ENCODE measurements at places on chromosomes 11 and 22.

- no peak for DNase-seq
These were observed 514.1 kb downstream of the CNTN5 start for GRCh38 chr11:99534812-99535211.

GRCh38 chr11:64712430-64713015 is 10.5 kb downstream of the NRXN2 start:
- no peak for DNase-seq

GRCh38 chr11:1368216-1368615 is 21.5 kb upstream of the BRSK2 start:
- DNase-seq, result no peak

DNA sequence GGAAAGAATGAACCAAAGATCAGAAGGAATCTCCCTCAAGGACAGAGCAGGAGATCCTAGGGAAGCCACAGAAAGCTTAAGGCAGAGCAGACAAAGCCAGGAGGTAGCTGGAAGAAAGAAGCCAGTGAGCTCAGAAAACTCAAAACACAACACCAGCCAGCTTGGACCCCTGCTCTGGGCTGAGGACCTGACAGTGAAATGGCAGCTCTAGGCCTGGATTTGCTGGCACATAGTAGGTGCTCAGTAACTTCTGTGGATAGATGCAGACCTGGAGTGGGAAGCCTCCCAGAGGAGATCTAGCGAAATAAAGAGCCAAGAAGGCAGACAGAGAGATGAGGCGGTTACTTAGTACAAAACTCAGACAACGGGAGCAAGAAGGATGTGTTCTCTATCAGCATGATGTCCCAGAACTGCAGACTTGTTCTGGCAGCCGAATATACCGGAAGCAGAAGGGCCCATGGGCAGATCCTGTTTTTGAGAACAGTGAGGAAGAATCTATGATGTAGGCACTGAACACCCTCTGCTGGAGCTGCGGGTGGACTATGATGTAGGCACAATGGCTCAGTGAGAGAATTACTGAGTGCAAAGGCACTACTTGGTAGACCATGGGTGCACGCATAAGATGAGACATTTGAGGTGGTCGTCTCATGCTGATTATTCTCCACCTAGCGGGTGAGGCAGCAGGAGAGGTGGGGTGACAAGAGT is 4.8 kb downstream of the ROBO4 start:
- no peak for DNase-seq

- no peak for DNase-seq
These were observed 14.4 kb upstream of the SERPINH1 start for GRCh38 chr11:75547617-75548058.

DNA sequence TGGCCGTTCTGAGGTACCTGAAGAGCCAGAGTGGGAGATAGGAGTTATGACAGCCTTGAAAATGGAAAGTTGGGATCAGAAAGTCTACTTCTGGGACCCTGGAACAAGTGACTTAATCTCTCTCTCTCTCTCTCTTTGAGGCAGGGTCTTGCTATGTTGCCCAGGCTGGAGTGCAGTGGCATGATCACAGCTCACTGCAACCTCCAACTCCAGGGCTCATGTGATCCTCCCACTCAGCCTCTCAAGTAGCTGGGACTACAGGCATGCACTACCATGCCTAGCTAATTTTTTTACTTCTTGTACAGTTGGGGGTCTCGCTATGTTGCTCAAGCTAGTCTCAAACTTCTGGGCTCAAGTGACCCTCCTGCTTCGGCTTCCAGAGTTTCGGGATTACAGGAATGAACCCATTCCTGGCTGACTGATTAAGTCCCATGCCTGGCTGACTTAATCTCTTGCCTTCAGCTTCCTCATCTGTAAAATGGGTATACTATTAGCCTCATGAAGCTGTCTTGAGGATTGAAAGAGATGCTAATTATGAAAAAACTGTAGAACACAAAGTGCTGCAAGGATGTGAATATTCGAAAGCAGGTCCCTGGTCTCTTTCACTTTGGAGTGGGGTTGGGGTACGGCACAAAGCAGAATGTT is 87.7 kb downstream of the UBASH3B start:
- DNase-seq, result no peak

- DNase-seq, result no peak
These were observed 13.6 kb upstream of the OR56B1 start for GRCh38 chr11:5722622-5723021.

DNA sequence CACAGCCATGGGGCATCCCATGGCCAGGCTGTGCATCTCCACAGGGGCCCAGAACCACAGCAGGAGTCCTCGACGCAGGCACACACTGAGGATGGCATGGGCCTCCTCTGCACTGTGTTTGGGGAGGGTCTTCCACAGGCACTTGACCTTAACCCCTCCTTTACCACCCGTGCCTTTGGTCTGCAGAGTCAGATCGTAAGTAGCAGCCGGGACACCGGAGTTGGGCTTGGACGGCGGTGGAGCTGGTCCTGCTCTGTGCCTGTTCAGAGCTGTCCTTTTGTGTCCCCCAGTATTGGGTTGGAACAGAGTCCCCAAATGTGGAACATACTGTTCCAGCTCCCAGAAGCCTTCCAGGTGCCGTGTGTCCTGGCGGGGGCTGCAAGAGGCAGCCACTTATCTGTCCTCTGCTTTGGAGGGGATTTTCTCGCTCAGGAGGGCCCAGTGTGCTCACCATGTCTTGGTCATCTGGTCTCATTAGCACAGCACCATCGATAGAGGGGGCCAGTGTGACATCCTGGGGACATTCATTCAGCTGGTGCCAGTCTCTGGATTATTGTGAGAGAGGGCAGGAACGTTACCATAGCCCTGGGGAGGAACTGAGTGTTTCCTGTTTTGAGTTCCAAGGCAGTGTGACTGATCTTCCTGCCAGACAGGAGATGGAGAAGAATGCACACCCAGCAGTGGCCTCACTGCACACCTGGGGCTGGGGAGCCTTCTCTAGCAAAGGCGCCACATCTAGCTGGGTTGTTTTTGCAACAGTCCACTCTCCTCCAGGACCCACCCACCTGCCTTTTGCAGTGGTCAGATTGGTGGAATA is 12.4 kb downstream of the CRELD2 start:
- peak; percentile 57 for DNase-seq

GRCh38 chr11:118819334-118820024 is 28.5 kb upstream of the DDX6 start:
- DNase-seq, result no peak

DNA sequence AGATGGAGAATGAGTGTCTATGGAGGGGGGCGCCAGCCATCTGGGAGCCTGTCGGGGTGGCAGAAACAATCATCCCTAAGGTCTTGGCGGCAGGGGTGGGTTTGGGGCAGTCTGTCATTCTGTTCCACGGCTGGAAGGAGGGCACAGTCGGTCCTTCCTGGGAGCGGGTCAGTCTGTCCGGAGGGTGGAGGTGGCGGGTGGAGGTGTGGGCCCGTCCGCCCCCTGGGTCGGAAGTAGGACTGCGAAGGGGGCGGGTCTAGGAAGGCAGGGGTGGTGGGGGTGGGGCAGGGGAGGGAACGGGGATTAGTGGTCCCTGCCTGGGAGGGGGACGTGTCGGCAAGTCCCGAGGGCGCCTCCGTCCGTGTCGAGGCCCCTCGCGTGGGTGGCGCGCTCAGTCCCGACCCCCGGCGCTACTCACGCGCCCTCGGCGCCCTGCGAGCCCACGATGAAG is 461 bp downstream of the TBC1D10A start:
- peak; percentile 41 for DNase-seq

- no peak for DNase-seq
These were observed 737.8 kb downstream of the FAM181B start for GRCh38 chr11:81995889-81996288.

DNA sequence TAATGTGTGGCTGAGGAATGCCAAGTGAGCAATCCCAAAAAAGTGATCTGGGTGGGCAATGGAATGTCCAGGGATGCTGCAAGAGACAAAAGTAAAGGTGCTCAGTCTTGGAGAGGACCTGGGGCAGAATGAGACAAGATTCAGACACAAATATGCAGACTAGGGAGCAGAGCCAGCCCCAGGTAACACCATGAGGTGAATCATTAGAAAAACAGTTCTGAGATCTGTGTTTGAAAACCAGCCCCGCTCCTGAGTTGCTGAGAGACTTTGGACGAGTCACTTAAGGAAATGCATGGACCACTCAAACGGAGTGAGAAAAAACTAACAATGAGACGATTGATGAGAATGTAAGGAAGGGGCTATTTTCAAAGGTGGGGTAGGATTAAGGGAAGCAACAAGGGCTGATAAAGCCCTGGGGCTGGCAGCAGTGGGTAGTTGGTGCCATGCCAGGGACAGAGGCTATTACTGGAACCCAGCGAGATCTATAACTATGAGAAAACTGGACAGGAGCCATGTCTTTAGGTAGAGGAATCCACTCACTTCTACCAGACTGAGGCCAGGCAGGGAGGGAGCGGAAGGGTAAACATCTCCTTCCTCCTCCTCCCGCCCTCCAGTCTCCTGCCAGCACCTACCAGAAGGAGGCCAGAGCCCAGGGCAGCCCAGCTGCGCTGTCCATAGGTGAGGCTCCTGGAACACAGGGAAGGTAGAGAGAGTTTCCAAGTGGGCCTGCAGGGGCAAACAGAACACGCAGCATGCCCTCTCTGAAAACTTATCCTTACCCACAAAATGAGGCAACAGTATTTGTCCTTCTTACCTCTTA is 130.4 kb upstream of the TEAD1 start:
- DNase-seq, result no peak

DNA sequence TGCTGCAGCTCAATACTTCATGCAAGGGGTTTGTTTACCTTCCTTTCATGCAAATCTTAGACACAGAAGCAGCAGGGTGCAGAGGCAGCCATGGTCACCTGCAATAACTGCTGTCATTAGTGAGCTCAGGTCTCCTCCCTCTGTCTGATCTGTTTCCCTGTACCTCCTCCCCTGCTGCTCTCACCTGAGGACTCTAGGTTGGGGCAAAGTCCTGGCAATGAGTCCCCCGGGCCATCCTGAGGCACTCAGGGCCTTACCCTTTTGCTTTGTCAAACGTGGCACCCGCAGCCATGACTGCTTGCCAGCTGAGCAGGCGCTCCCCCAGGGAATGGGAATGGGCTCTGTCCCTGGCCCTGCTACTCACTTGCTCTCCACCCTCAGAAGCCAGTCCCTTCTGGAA is 3.9 kb downstream of the LRRC10B start:
- no peak for DNase-seq

DNA sequence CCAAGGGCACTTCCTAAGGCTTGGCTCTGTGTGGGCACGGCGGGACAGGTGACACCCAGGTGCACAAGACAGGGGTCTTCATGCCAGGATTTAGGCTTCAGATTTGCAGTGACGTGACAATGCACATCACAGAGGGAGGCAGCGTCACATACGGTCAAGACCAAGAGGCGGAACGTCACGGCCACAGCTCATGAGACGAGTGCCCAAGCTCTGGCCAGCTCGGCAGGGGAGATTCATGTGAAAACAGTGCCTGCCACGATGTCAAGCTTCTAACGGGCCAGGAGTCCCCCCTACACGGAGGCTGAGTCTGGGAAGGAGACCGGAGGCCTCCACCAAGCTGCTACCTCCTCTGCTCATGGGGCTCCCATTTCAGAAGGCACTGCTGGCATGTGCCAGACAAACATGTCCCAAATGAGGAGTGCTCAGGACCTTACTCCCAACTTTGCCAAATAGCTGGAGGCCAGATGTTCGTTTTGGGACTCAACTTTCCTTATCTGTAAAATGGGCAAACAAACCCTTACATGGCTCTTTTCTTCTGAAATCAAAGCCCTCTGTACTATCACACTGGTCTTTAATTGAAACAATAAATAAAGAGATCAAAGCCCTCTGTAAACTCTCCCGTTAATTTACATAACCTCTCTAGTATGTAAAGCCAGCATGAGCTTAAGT is 16.6 kb downstream of the VPS37C start:
- no peak for DNase-seq

DNA sequence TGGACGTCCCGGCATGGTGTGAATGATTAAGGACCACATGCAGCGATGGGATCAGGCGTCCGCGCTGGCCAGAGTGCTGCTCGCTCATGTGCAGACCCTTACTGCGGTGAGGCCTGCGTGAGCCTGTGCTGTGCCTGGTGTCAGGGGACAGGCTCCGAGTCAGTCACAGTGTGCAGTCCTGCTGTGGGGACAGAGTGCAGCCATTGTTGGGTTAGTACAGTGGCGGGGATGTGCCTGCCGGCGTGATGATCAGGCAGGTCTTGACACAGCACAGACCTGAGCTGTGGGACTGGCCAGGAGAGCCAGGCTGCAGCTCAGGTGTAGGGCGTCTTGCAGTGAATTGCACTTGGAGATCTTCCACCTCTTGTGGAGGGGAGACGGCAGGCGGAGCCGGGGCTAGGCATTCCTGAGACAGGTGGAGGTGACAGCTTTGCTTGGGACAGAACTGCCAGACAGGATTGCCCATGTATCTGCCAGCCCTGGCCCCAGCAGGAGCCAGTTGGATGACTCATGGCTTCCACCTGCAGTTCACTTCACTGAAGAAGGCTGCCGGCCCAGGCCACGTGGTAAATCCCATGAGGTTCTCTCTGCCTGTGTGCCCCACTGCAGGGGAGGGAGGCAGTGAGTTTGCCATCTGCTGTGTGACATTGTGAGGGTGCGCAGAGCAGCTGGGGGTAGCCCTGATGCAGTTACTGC is 17.3 kb downstream of the TRMU start:
- peak; percentile 17 for DNase-seq

Data from stimulated activated CD4-positive, alpha-beta T cell treated with anti-CD3 and anti-CD28 coated beads, Interleukin-2, amount 100 ng/mL, for 24 hours (primary cell).